DMS53 (cell line): ENCODE measurements at places on chromosomes 12 and 14.

DNA sequence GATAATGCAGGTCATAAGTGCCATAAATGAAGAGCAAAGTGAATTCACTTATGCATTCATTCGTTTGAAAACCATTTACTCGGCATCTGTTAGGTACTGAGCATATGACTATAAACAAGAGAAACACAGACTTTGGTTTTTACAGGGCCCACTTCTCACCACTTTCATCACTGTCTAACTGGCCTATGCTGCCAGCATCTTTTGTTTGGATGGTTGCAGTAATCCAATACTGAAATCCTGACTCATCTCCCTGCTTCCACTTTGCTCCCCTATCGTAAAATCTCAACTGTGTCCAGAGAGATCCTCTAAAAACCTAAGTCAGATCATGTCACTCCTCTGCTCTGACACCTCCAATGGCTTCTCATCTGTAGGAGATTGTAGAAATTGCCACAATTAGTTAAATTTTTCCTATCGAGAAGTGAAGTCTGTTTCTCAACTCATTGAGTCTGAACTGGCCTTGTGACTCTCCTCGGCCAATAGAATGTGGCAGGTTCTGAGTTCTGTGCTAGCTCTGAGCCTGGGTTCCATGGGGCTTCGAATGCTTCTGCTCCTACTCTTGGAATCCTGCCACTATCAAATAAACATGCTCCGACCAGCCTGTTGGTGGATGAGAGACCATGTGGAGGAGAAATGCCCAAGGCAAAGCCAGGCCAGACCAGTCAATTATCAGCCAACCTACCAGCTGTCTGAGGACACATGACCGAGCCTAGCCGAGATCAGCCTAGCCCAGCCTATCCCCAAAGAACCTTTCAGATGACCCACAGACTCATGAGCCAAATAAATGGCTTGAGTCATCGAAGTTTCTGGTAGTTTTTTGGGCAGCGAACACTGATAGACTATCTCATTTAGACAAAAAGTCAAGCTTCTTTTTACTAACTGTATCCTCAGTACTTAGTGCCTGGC, 2.2 kb upstream of the BATF start:
- DNase-seq, result peak; percentile 10

DNA sequence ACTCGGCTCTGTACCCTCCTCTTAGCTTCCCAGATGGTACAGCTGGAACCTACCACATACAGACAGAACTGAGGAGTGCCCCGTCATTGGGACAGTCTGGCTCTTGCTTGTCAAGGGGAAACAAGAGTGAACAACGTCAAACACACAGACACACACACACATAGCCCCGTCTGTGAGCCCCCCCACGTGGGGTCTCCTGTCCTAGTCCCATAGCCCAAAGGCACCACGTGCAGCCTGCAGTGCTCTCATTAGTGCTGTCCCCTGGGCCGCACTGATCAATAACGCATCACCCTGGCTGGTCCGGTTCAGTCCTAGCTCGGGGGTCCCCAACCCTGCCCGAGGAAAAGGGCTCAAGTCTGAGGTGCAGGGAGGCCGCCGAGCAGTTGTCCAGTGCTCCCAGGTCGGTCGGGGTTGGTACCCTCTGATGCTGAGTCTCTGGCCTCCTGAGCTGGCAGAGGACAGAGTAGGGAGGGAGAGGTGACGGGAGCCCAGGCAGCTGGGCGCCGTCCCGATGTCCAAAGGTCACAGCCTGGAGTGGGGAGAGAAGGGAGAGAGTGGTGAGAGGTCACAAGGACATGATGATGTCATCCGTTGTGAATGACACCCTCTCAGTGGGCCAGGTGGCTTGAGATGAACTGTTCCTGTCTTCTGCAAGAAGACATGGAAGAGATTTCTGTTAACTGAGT, 105.4 kb upstream of the NOS1 start:
- peak; percentile 96 for DNase-seq

DNA sequence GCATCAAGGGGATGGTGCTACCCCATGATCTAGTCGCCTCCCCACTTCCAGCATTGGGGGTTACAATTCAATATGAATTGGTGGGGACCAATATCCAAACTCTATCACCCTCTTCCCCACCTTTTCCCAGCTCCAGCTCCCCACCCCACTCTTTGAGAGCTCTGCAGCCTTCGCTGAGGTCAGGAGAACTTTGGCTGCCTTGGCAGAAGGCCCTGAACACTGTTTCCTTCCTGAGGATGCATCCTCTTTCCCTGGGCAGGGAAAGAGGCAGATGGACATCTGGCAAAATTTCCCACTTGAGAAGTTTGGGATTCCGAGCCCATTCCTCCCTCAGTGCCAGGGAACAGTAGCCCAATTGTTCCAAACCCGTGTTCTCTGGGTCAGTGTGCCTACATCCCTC, 169.1 kb downstream of the TSPAN9 start:
- DNase-seq, result no peak

DNA sequence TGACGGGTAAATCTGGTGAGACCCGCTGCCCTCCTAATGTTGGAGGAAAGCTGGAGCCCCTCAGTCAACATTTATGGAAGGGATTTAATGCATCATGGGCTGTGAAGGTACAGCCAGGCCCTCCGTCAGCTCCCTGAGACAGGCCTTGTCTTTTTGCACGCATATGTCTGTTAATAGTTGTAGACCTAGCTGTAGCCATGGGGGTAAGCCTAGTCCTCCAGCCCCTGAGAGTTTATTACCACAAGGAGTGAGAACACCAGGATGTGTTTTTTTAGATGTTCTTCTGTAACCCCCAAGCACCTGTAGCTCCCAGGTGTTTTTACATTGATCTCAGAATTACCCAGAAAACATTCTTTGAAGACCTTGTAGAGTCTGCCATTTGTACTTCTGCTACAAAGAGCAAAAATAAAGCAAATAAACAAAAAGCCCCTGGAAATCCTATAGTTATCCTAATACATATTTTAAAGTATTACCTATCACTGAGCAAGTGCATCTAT, 25.5 kb downstream of the ETV6 start:
- no peak for DNase-seq

DNA sequence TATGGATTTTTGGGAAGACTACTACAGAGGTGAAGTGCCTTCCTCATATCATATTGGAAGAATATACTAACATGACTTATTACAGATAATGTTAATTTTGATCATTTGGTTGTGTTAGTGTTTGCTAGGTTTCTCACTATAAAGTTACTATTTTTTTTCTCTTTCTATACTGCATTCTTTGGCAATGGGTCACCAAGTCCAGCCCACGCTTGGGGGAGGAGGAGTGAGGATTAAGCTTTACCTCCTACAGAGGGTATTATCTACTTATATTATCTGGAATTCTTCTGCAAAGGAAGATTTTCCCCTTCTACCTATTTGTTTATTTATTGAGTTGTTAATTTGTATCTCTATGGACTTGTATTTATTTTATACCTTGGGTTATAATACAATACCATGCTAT, 31.5 kb downstream of the SCN8A start:
- DNase-seq, result no peak

GRCh38 chr12:123351349-123351748, 13.3 kb downstream of the SBNO1 start:
- no peak for DNase-seq

DNA sequence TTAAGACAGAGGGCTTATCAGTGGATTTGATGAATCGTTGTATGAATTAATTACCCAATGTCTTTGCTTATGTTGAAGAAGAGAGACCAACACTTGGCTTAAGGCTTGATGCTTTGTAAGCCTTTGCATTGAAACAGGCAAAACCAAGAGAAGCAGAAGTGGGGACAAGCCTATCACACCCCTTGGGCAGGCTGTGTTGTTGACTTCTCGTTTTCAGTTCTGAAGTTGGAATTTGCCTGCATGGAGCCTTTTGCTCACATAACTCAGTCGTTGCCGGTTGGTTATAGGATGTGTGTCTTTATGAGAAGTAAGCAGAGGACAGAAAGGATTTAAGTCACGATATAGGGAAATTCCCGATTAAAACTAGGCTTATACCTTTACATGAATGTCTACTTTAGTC, 94.7 kb downstream of the CCDC92 start:
- no peak for DNase-seq

GRCh38 chr14:35088514-35088913, 33.3 kb downstream of the PPP2R3C start:
- no peak for DNase-seq

DNA sequence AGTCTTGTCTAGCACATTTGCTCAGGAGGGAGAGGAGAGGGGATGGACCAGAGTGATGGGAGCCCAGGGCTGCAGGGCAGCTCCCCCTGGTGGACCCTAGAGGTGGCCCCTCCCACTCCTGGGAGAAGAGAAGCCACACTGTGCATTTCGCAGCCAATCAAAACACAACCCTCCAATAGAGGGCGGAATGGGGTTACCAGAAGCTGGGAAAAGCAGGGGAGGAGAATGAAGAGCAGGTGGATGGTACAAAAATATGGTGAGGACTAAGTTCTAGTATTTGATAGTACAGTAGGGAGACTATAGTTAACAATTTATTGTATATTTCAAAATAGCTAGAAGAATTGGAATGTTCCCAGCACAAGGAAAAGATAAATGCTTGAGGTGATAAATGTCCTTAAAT, 23.6 kb downstream of the VASH1 start:
- DNase-seq, result peak; percentile 81

- DNase-seq, result no peak
Measured at GRCh38 chr14:92058006-92058917, 18.4 kb upstream of the TRIP11 start.

- DNase-seq, result no peak
Measured at GRCh38 chr12:93243382-93243688, 134.4 kb upstream of the NUDT4 start.

DNA sequence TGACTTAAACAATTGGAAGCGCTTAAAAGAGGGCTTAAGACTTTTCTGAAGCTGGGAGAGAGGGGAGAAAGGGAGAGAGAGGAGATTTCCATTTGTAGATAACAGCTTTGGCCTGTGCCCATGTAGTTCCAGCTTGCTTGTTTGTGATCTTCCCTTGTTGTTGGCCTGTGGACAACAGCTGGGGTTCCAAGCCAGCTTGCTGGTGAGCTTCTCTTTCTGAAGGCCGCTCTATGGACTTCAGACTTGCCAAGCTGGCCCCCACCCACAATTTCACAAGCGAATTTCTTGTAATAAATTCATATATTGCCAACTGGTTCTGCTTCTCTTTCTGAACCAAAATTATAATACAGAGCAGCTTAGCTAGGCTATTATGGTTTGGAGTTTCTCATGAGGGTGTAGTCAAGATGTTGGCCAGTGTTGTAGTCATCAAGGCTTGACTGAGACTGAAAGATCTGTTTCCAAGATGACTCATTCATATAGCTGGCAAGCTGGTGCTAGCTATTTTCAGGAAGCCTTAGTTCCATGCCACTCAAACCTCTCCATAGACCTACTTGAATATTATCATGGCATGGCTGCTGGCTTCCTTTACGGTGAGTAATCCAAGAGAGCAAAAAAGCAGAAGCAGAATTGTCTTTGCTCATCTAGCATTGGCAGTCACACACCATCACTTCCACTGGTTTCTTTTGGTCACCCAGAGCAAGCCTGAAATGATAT, 89.4 kb downstream of the ATP23 start:
- DNase-seq, result peak; percentile 77

- DNase-seq, result peak; percentile 82
Measured at GRCh38 chr14:54572316-54572715, 5.4 kb downstream of the SAMD4A start.

DNA sequence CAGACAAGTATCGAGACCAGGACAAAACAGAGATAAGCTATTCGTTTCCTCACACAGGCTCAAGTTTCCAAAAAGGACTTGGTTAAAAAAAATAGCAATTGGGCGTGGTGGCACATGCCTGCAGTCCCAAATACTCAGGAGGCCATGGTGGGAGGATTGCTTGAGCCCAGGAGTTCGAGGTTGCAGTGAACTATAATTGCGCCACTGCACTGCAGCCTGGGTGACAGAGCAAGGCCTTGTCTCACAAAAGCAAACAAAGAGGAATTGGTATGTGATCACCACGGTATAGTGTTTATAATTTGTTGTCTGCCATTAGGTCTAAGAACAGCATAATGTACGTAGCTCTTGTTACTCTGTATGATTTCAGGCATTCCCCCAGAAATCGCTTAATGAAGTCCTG, 175.3 kb downstream of the DERA start:
- no peak for DNase-seq

DNA sequence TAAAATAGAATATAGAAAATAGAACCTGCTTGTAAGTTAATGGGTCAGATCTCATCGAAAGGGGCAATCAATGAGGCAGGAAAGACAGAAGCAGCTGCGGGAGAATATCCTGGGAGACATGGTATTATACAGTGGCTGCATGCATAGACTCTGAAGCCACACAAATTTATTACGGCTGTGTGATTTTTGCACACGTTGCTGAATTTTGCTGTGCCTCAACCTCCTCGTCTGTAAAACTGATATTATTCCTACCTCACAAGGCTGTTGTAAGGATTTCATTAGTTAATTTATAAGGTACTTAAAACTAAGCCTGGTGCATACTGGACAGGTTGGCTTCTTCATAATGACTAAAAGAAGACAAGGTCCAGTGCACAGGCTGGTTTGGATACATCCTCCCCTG, 52.3 kb downstream of the ARMH4 start:
- peak; percentile 52 for DNase-seq

- DNase-seq, result no peak
Measured at GRCh38 chr12:98439981-98440581, 75.3 kb upstream of the TMPO start.

DNA sequence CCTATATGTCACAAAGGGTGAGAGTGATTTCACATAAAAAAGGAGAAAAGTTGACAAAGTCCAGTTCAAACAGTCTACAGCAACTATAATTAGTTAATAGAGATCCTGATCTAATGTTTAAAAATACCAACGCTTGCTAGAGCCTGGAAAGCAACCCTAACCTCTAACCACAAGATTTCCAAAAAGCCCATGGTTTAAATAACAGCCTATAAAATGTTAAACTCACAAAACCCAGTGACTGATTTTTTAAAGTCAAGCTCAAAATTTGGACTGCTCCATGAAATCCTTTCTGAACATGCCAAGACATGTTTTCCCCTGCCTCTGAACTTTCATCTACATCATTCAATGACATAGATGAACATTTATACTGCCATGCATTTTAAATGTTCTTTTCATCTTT, 81.6 kb downstream of the PLEKHG7 start:
- DNase-seq, result no peak

DNA sequence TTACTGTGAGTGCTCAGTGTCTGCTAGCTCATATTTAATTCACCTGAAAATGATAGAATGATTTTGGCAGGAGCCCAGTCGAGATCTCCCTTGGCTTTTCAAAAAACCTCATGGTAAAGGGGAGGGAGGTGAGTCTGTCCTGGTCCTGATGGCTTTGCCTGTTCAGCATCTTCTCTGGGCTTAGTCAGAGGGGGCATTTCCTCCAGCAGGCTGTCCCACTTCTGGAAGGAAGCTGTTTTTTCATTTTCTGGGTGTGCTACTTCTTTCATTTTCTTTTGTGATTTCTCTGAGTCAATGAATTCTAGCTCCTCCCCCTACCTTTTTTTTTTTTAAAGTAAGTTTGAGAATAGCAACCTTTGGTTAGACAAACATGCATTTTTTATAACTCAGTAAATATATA, 58.8 kb downstream of the TMX1 start:
- no peak for DNase-seq

GRCh38 chr12:100520048-100520769, 46.5 kb downstream of the NR1H4 start:
- no peak for DNase-seq

DNA sequence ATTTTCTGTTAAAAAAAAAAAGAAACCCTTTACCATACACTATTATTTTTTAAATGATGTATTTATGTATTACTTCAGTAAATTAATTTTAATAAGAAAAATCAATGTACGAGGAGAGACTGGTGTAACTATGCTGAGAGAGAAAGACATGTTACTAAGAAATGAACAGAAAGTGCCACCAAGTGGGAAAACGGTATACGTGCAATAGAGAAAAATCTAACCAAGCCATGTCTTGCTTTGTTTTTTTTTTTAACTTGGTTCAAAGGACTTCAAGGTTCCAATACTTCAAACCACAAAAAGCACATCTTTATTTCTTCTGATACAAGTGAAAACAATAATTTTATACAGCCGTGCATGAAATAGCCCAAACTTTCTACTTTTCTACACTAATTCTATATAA, 22.9 kb downstream of the NDUFA12 start:
- peak; percentile 39 for DNase-seq
